Stimulated activated CD8-positive, alpha-beta memory T cell treated with anti-CD3 and anti-CD28 coated beads, Interleukin-4, amount 100 ng/mL, for 1 hour (primary cell): ENCODE measurements at places on chromosomes 6 and 20.

DNA sequence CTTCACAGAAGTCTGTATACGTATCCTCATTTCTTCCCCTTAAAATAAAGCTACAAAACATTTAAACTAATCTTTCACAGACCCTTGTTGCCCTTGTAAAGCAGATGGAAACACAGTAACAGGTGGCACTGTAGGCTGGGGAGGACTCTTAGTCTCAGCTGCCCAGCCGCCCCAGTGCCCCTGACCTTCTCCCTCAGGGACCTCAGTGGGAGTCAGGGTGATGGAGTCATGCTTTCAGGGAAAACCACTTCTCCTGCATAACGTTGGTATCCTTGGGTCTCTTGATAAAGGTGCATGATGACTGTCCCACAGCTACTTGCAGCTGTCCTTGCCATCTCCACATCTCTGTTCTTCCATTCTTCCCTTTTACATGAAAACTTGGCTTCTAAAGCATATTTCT, 198.6 kb downstream of the CDKAL1 start:
- DNase-seq, result no peak

- DNase-seq, result no peak
Observed at GRCh38 chr20:24821391-24821790, 127.7 kb upstream of the CST7 start.

- no peak for DNase-seq
Observed at GRCh38 chr20:19508449-19508848, 249.6 kb upstream of the RIN2 start.

GRCh38 chr6:12423832-12424231, 133.7 kb downstream of the EDN1 start:
- no peak for DNase-seq

- no peak for DNase-seq
Observed at GRCh38 chr6:80605165-80605989, 498.9 kb downstream of the BCKDHB start.

DNA sequence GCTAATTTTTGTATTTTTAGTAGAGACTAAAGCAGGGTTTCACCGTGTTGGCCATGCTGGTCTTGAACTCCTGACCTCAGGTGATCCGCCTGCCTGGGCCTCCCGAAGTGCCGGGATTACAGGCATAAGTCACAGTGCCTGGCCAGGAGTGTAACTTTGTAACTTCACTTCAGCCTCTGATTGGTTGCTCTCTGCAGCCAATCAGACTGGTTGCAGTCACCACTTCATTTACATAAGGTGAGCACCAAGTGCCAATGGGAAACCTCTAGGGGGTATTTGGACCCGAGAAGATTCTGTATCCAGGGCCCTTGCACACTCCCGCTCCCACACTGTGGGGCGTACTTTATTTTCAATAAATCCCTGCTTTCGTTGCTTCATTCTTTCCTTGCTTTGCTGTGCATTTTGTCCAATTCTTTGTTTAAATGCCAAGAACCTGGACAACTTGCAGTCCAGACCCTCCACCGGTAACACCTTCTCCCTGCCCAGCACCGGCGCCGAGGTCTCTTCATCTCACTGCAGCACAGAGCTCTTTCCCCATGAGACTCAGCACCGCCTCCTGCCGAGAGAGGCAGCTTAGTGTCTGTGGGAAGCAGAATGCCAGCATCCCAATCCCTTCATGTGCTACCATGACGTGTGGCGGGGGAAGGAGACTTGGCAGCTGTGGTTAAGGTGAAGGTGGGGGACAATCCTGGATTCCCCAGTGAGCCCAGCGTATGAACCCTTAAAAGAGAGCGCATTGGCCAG, 14.0 kb upstream of the MRGBP start:
- DNase-seq, result no peak

GRCh38 chr20:17697171-17697570, 2.6 kb upstream of the BANF2 start:
- DNase-seq, result no peak

DNA sequence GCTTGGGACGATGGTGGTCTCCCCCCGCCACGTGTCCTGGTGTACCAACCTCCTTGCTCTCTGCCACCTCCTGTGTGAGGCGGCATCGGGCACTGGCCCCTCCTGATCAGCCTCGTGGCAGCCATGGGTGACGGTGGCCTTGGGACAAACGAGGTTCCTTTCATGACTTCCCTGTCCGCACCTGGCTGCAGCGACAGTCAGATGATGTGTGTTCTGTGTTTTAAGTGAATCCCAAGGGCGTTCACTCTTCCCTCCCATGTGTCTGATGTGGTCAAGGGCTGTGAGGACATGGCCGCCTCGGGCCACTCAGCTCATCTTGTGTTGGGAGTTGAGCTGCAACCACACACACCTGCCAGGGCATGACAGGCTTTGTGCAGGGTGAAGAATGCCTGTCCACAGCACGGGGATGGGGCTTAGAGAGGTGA, 30.4 kb upstream of the PCMTD2 start:
- no peak for DNase-seq

- no peak for DNase-seq
Observed at GRCh38 chr6:166581091-166581511, 5.4 kb downstream of the RAMACL start.

DNA sequence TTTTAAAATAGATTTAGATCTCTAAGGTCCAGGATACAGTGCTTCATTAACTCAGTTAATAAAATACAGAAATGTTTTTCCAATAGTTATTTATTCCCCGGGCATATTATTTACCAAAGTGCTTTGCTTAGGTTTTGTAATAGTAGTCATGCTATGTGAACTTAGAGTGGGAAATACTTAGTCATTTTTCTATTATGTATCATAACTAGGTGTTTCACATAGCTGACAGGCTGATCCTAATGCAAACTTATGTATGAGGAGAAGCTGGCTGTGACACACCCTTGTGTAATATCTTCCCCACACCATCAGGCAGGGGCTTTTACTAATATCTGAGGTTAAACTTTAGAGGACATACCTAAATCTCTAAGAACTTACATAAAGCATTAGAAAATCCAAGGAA, 277.7 kb upstream of the RIMS1 start:
- DNase-seq, result no peak

GRCh38 chr6:71375676-71376075, 87.1 kb downstream of the OGFRL1 start:
- DNase-seq, result no peak

DNA sequence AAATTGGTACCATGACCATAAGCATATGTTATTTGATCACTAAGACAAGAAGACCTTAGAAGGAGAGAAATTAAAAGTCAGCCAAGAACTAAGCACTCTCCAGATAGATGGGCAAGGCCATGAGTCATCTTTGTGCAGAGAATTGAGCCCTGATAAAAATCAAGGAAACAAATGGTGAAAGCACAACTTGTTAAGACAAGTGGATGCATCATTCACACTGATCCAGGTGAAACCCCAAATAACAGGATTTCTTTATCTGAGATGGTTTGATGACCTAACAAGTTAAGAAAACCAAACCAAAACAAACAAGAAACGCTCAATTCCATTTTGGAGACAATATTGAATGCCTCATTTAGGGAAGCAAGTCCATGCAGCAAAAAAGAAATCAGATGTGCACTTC, 121.6 kb downstream of the ADAT2 start:
- DNase-seq, result no peak

DNA sequence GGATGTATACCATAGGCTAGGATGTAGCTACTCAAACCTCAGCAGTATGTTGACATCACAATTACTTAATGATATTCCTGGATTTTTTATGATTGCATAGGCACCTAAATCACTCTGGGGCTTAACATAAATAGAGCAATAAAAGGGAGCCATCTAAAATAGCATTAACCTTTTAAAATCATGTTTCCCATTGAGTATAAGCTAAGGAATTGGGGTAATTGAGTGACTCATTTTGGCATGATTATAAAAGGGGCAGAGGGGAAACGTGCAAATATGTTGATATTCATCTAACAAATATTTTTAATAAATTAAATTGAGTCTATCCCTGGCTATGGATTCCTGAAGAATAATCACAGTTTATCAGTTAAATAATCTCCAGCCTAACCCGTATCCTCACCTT, 74.0 kb upstream of the ADGRF1 start:
- DNase-seq, result no peak

DNA sequence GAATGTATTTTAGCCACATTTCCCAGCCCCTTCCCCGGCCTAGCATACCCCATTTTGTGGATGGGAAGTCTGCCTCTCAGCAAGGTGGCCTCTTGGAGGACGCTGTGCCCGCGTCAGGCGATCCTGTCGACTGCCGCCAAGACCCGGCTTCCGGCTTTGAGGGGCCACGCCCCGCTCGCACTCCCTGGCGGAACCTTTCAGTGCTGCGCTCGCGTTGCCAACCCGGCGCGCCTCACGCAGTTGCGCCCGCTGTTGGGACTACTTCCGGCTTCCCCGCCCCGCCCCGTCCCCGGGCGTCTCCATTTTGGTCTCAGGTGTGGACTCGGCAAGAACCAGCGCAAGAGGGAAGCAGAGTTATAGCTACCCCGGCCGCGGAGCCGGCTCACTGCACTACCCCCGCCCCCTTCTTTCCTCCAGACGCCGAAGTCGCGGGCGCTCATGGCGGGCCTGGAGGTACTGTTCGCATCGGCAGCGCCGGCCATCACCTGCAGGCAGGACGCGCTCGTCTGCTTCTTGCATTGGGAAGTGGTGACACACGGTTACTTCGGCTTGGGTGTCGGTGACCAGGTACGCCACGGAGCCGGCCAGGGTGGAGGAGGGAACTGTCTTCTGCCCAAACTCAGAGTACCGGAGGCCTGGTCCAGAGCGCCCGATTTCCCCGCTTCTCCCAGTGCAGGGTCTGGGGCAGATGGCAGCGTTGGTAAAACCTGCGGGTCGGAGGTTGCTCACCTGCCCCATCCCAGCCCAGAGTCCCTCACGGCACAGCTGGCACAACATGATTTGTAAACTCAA, at the start of gene PSMF1:
Gene PSMF1 (plus strand): TSS at position 267 of the 792 bp plus-strand sequence. CDS start 172 bp downstream, at position 439.
- DNase-seq, result peak; percentile 91

DNA sequence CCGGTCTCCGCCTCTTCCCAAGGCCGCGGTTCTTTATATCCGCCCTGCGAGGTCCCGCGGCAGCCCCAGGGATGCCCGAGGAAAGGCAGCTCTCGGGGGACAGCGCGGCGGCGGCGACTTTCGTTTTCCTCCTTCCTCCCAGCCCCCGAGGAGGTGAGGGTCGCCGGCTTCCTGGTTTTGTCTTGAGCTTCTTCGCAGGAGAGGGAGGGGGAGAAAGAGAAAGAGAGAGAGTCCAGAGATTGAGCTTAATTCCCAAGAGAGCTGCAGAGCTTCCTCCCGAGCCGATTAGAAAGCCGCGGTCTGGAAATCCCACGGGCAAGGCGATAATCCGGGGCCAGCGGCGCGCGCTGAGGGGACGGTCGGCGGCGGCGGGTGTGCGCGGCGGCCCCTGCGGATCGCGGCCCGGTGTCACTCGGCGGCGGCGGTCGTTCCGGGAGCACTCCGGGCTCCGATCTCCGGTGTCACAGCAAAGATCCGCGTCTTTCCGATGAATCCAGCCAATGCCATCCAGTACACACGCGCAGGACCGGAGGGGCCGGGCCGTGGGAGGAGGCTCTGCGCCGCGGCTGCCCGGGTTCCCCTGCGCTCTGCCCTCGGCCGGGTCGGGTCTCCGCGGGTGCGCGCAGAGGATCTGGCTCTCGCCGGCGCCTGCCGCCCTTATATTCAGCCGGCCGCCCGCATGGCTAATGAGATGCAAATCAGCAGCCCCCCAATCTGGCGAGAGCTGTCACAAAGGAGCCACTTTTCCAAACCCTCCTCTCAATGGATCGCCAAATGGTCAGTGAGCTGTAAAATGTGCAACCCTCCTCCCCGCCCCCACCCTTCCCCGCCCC, at the start of gene DLL1:
Gene DLL1 (minus strand): TSS at position 783 of the 833 bp plus-strand sequence. CDS start 939 bp downstream, outside the sequence.
- no peak for DNase-seq

- no peak for DNase-seq
Observed at GRCh38 chr6:100566563-100566962, 101.8 kb upstream of the SIM1 start.

GRCh38 chr6:154390034-154390433, 33.4 kb upstream of the IPCEF1 start:
- DNase-seq, result no peak

- DNase-seq, result no peak
Observed at GRCh38 chr6:40042232-40042631, 108.0 kb upstream of the MOCS1 start.

DNA sequence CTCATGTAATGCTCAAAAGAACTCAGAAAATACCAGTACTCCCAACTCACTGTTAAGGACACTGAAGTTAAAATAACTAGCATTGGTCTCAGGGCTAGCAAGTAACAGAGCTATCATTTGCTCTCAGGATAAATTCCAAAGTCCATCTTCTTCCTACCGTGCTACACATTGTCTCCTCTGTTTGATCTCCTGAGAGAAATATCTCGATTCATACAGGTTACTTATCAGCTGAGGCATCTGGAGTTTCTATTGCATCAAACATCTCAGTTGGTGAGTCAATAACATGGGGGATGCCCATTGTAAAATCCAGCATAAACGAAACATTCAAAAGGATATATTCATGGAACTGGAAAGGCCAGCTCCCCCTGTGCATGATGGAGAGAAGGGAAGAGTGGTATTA, 147.4 kb downstream of the BACH2 start:
- no peak for DNase-seq
